Fibroblast of upper back skin (primary cell): ENCODE measurements at places on chromosomes 1 and 21.
A peak's percentile ranks its signal among the peaks of the same experiment; 100 is the strongest.

DNA sequence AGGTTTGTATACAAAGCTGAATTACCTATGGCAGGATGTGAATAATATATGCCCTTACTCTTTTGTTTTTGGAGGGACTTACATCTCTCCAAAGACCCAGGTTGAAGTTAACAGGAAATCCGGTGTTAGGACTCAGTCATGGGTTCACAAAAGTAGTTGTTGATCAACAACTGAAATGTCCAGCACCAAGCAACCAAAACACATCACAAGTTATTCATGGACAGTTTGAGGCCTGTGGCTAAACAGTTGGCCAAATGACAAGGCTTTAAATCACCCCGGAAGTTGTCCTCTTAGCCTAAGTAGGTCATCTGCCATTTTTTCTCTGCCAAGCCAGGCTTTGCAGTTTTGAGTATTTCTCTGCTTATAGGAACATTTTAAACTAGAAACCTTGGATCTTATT, 89.9 kb downstream of the CD247 start:
- no peak for DNase-seq

DNA sequence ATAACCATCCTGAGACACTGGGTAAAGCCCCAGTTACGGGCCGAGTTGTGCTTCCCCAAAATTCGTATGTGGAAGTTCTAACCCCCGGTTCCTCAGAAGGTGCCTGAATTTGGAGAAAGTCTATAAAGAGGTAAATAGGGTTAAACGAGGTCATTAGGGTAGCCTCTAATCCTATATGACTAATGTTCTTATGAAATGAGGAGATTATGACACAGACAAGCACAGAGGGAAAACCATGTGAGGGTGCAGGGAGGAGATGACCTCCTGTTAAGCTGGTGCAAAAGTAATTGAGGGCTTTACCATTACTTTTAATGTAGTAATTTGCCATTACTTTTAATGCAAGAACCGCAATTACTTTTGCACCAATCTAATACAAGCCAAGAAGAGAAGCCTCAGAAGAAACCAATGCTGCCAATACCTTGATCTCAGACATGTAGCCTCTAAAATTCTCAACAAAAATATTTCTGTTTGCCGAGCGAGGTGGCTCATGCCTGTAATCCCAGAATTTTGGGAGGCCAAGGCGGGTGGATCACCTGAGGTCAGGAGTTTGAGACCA, 260.8 kb downstream of the GPATCH2 start:
- DNase-seq = no peak

- no peak for DNase-seq
These were observed 19.9 kb downstream of the OR2L13 start for GRCh38 chr1:248114890-248115289.

DNA sequence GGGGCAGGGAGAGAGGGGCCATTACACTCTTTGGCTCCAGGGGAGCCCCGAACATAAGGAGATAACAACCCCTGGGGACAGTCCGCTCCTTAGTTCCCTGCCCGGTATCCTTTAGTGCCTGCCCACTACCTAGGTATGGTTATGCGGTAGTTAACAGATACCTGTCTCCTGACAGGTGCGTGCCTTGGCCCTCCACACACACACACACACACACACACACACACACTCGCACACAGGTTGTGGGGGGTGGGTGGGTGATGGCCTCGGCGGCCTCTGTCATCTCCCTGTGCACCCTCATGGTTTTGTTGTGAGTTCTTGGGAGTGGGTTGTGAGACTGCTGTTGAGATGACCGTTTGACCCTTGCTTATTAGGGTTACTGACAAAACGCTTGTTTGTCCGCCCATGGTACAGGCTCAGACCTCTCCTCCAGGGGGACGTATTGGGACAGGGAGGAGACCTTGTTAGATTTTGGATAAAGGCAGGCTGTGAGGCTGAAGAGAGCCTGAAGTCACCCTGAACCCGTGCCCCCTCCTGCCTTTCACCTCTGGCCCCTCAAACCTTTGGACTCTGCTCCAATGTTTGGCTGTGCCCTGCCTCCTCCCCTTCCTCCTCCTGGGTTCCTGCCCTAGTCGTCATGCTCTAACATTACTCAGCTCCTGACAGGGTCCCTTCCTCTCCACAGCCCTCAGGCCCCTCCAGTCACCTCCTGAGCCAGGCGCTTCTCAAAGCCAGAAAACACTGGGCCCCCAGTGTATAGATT, 979 bp downstream of the RASSF5 start:
- DNase-seq = no peak

- DNase-seq = peak; percentile 40
These were observed 61.9 kb downstream of the CRP start for GRCh38 chr1:159652506-159652905.

- DNase-seq = no peak
These were observed 105.9 kb upstream of the IGSF21 start for GRCh38 chr1:18001725-18002124.

DNA sequence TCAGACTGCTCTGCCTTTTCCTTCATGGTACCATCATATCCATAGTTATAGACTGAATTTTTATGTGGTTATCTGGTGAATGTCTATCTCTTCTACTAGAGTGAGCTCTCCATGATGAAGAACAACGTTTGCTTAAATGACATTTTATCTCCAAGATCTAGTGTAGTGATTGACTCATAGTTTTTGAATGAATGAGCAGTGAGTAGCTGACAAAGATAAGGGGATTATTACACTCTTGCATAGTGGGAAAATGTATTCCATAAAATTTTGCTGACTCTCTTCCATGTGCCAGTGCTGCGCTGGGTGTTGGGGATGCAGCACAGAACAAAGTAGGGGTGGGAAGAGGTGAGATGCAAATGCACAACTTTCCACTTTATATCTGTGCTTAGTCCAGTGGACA, 147.7 kb downstream of the TGFB2 start:
- DNase-seq = no peak

DNA sequence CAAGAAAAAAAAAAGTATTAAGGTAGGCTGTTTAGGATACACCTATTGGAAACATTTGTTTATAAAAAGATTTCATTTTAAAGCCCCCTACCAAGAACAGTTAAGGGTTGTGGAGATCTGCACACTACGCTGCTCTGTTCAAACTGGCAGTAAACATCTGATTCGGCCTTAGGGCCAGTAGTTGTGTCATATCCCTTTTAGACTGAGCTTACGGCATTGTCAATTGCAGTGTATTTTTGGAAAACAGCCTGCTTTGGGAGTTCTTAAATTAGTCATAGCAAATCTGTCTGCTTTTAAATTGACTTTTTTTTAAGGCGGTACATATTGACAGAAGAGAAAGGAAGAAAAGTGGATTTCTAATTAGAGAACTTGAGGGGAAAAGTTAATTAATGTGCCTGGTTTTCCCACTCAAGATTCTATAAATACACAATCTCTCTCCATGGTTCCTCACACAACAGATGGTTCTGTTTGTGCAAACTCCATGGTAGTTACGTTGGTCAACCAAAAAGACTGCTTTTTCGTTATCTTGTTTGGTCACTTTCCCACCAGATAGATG, 1.7 kb upstream of the ELK4 start:
- DNase-seq = peak; percentile 36

DNA sequence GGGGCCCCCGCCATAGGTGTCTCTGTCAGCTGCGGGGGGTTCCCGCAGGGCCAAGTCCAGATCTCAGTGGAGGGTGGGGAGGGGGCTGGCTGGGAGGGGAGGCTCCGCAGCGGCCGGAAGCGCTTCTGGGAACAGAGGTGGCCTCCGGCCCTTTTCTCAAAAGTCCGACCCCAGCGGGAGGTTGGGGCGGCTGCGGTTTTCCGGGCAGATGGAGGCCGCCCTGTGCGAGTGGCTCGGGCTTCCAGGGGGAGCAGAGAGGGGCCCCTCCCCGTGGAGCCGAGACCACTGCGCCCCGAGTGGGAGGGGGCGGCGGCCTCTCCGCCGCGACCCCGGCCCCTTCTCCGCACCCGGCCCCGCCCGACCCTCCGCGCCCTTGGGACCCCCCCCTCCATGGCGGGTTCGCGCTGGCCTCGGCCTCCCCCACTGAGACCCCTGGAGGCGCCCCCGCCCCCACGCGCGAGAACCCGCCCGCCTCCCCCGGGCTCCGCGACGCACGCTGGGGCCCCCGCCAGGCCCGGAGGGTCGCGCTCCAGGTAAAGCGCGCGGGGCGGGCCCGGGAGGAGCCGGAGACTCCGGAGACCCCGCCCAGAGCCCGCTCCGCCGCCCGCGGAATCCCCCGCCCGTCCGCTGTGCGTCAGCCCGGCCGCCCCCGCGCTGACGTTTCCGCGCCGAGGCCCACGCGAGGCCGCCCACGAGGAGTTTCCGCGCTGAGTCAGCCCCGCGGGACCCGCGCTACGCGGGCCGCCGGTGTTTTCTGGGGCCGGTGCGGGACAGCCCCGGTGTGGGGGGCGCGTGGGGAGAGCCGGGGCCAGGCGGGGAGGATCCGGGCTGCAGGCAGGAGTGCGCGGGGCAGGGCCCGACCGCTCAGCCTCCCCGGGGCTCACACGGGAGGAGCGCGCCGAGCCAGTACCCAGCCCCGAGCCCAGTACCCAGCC, 5.2 kb downstream of the TNFRSF18 start:
- DNase-seq = peak; percentile 19

DNA sequence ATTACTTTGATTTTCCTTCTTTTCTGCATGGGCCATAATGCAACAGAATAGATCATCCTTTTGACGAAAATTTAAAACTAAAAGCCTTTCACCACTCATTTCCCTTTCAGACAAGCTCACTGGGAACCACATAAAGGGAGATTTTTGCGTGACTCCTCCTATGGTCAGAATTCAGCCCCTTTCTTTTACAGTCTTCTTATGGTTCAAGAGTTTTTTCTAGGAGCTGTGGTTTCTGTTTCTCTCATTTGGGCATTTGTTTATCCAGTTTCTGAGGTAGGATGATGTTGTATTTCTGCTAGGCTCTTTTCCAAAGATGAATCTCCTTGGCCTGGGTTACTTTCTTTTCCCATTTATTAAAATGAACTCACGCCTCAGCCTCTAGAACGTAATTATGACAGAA, 16.9 kb downstream of the RGS1 start:
- no peak for DNase-seq

- peak; percentile 54 for DNase-seq
These were observed 43.1 kb downstream of the WARS2 start for GRCh38 chr1:119097380-119097779.

DNA sequence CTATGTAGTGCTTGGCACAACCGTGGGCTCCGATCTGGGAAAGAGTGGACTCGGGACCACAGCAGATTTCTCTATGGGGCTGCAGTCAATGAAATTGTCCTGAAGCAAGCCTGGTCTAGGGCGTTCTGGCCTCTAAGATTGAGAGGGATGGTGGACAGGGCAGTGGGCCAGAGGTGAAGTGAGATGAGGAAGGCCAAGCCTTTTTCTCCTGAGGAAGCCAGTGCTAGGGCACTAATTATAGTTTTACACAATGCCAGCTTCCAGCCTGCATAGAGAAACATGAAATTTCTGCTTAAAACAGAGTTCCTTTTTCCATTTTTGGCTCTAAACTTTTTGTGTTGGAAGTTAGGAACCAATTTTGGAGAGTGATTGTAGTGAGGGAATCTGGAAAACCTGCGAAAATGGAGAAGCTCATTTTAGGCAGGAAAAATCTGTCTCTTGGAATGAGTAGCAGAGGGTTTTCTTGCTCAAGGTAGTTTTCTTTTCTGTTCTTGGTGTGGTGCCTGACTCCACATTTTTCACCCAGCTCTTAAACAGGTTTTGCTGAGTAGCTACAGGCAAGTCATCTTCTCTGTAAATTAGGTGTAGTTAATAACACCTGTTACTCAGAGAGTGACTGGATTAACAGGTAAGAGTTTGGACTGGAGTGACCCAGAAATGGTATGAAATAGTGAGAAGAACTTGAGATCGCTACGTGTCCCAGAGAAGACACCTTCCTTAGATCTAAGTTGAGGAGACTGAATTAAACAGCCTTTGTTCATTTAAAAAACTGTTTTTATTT, 22.1 kb downstream of the UCK2 start:
- DNase-seq = no peak

- DNase-seq = peak; percentile 56
These were observed 773 bp downstream of the IFNGR2 start for GRCh38 chr21:33403786-33404585.

DNA sequence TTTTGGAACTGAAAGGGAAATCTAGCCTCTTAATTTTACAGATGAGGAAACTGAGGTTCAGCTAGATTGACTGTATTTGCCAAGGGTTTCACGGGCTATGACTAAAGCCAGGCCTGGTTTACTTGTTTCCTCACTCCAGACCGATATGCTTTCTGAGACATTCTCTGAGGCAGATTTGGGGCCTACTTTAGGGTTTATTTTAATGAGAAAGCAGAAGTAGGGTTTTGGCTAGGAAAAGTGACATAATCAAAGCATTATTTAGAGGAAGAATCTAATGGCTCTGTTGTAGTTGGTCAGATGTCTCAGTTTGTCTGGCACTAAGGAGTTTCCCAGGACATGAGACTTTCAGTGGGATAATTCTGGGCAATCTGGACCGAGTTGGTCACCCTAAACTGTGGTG, 1.5 kb upstream of the RPTN start:
- DNase-seq = no peak

DNA sequence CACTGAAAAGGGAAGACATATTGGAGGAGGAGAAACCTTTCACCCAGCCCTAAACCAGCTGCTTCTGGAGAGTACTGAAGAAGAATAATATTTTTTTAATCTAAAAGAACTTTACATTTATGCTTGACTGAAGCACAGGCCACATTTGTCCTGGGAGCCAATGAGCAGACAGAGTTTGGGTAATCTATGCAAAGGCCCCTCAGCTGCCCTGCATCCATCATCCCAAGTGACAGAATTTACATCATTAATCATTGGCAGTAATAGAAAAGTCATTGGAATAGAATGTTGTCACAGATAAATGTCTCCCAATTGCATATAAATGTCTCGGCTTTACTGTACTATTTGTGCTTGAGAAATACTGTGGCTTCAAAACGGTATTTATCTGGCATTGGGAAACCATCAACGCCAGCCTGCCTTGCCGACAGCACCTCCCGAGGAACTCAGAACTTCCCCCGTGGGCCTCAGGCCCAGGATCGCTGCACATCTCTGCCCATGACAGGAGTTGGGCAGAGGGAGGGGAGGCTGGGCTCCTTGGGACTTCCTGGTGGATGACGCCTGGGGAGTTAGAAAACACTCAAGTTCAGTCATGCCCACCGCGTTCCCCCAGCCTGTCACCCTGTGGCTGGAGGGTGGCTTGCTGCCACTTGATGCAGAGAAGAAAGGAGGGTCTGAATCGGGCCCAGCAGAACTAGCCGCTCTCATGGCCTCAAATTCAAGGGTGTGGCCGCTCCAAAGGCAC, 133.1 kb downstream of the CAMTA1 start:
- DNase-seq = peak; percentile 83

DNA sequence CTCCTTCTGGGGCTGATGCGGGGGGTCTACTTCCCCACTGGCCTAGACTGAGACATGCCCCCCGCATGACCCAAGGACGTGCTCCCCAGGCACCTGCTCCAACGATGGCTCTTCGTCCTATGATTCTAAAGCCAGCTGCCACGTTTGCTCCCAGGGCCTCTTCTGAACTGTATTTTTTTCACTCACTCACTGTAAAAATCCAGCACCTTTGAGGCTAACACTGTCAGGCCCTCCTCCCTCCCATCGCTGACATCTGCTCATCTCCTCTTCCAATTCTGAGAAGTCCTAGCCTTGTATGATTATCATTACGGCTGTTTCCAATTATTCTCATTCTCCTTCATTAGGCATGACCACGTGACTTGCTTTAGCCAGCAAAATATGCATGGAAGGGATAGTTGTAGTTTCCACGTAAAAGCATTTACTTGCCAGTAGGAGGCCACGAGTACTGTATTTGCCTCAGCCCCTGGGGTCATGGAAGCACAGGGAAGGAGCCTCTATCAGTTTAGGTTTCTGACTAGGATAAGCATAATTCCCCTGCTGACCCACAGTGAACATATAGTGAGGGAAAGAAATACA, 19.1 kb upstream of the EDN2 start:
- peak; percentile 70 for DNase-seq
